Activated CD8-positive, alpha-beta T cell treated with anti-CD3 and anti-CD28 coated beads, Interleukin-2, amount 10 ng/mL, durations not matched to agents 7 days and 5 days (primary cell): ENCODE measurements at places on chromosomes 5 and 9. TPM values are rescaled to one million over a fixed set of nuclear protein-coding genes. Genes with fewer than 3 reads are reported as not detected.

Gene BRD3OS
- total RNA-seq = 16.0 TPM

Gene FOXD4L3
- 0.13 TPM for total RNA-seq

Gene INSL6
- total RNA-seq = not detected

Gene PLAC8L1
- total RNA-seq = 0.42 TPM

Gene TLX3
- not detected for total RNA-seq

Gene SH3GL2
- not detected for total RNA-seq

Gene NUTM2G
- not detected for total RNA-seq

Gene SNAPC3
- total RNA-seq = 21.7 TPM

Gene FYB1
- 198 TPM for total RNA-seq

Gene NDUFAF2
- 21.4 TPM for total RNA-seq

Gene NXNL2
- not detected for total RNA-seq

Gene SLU7
- 46.9 TPM for total RNA-seq

Gene MARVELD2
- total RNA-seq = 0.18 TPM

Gene TIFAB
- not detected for total RNA-seq

Gene SHISAL2B
- not detected for total RNA-seq

Gene WNK2
- total RNA-seq = not detected

Gene ROPN1L
- total RNA-seq = 2.2 TPM

Gene LVRN
- not detected for total RNA-seq

Gene GPR150
- 0.83 TPM for total RNA-seq

Gene CMYA5
- total RNA-seq = 0.40 TPM

Gene WDR31
- 0.92 TPM for total RNA-seq

Gene CAVIN4
- total RNA-seq = 0.11 TPM

Gene FAM219A
- total RNA-seq = 8.3 TPM

Gene POU5F2
- total RNA-seq = 1.1 TPM

Gene CER1
- total RNA-seq = not detected

Gene SLC46A2
- not detected for total RNA-seq

Gene GAPT
- total RNA-seq = not detected

Gene F12
- 3.5 TPM for total RNA-seq

Gene IPO11
- total RNA-seq = 34.8 TPM

Gene RMRP
- 12,592 TPM for total RNA-seq

Gene HAPLN1
- not detected for total RNA-seq

Gene MYMK
- not detected for total RNA-seq

Gene KIAA1958
- total RNA-seq = 11.5 TPM

Gene IFNA2
- not detected for total RNA-seq

Gene TTC23L
- total RNA-seq = not detected

Gene NR5A1
- not detected for total RNA-seq

Gene GARIN3
- not detected for total RNA-seq

Gene ZNF189
- 9.7 TPM for total RNA-seq

Gene ANKRD31
- total RNA-seq = 0.26 TPM

Gene ZDHHC11B
- total RNA-seq = 0.10 TPM

Gene ZNF367
- 37.1 TPM for total RNA-seq

Gene TMEM215
- total RNA-seq = not detected

Gene MRPL41
- 51.4 TPM for total RNA-seq

Gene LIX1
- total RNA-seq = not detected

Gene VCAN
- total RNA-seq = 0.39 TPM

Gene DHFR
- total RNA-seq = 96.2 TPM

Gene RNF183
- total RNA-seq = not detected

Gene TUSC1
- 0.10 TPM for total RNA-seq

Gene FCN1
- total RNA-seq = not detected

Gene CBY3
- total RNA-seq = not detected

Gene CDX1
- total RNA-seq = not detected
